Stimulated activated CD8-positive, alpha-beta memory T cell treated with anti-CD3 and anti-CD28 coated beads, Interleukin-15, amount 100 ng/mL, for 4 hours (primary cell): ENCODE measurements at places on chromosomes 7 and 10.

- no peak for DNase-seq
Measured at GRCh38 chr7:141495057-141495456, 56.2 kb upstream of the AGK start.

- DNase-seq: no peak
Measured at GRCh38 chr7:106465704-106466468, 181.1 kb upstream of the NAMPT start.

DNA sequence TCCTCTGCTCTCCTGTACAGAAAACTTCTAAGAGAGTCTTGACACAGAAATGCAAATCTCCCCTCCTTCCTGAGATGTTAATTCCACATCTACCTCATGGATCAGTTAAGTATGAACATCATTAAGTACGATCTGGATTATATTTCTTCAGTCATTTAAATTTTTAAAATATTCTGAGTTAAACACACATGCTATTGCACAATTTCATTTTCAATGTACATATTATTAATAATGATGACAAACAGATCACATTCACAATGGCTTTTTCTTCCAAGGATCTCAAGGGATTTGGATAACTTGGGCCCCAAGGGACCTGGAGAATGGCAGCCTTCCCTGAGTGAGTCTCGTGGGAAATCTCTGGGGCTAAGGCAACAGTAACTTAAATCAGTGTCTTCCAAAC is 16.2 kb downstream of the BEND7 start:
- no peak for DNase-seq

DNA sequence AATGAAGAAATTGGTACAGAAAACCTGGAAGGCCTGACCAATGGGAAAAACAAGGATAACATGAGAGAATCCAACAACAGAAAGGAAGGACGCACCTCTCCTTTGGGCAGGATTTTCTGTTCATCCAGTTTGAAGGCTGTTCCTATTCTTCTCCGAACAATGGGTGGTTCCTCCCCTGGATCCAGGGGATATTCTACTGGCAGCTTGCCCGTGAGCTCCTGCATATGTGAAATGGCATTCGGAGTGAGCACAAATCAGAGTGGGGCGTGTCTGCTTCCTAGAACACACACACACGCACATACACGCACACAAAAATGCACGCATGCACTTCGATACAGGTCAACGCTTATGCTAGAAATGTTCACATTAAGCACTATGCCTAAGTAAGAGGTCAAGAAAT is 83.5 kb downstream of the PRPF18 start:
- no peak for DNase-seq

- no peak for DNase-seq
Measured at GRCh38 chr7:87202705-87203104, 16.8 kb downstream of the TMEM243 start.

- DNase-seq: no peak
Measured at GRCh38 chr7:158601090-158601489, 13.5 kb upstream of the PTPRN2 start.

GRCh38 chr10:119299531-119299930 is 92.2 kb downstream of the GRK5 start:
- no peak for DNase-seq

DNA sequence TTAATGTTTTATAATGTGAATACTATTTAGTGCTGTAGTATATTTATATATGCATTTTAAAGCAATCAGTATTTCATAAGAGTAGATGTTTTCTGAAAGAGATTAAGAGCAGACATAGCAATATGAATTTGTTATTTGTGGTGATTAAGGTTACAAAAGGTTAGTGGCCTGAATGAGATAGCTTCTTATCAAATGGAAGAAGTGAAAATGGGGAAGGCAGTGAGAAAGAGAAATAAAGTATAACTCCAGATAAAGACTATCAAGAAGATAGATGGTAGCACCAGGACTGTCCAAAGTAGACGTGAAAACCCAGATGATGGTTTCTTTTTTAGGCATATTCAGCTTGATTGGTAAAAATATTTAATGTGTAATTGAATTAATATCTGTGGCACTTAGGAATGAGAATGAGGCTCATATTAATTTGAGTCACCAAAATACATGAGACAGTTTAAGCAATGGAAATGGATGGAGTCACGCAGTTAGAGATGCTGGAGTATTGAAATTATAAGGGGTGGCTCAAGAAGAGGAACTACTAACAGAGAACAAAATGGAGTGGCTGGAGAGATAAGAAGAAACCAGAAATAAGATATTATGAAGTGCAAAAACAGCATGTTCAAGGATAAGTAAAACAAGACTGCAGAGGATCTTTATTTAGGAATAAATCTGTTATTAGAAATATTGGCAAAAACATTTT is 288.0 kb upstream of the SEMA3C start:
- no peak for DNase-seq

- no peak for DNase-seq
Measured at GRCh38 chr7:389911-390601, 100.1 kb downstream of the FOXL3 start.

- no peak for DNase-seq
Measured at GRCh38 chr10:100184840-100185239, 989 bp downstream of the ERLIN1 start.

- DNase-seq: no peak
Measured at GRCh38 chr7:128945668-128946366, 8.1 kb downstream of the IRF5 start.

DNA sequence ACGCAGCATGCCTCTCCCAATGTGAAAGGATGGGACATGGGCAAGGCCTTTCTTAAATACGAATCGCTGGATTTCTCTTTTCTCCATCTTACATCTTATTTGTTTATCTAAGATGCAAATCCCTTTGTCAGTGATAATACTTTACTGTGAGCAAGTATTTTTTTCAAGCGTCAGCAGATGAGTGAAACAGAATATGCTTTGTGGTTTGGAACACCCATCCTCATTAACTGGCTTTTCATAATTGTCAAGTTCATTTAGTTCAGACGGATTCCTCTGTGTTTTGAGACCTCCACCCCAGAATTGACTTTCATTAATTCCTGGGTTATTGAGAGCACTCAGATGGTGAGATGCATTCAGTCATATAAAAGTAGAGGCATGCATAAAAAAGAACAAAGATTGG is 149.8 kb downstream of the NSUN6 start:
- DNase-seq: no peak

- no peak for DNase-seq
Measured at GRCh38 chr10:26172131-26172530, 44.4 kb upstream of the GAD2 start.

DNA sequence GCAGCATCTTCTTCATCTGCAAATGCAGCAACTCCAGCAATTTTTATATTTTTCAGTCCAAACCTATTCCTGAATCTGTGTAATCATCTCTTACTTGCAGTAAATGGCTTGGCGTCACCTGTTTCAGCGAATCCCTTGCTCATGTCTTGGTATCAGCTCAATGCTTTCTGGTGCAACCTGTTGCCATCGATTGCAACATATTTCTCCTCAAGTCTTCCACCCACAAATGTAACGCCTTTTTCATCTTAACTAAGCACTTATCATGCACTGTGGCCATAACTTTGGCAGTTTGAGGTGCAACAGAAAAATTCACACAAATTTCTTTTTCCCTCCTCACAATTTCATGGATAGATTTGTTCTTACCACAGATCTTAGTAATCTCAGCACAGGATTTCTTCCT is 168.3 kb downstream of the HERPUD2 start:
- no peak for DNase-seq

DNA sequence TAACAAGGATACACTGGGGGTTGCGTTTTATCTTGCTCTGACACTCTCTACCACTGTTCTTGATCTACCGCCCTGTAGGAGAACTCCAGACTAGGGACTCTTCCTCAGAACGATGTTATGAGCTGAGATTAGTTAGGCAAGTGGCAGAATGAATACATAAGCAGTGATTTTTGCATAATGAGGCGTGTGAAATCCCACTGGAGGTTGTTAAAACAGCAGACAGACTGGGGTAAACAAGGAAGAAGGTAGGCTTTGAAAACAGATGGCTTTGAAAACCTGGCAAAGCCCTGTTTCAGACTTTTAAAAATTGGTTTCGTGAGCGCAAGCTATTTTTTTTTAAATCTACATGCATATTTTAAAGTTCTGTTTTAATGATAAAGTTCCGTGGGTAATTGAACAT is 785.2 kb downstream of the TYW1 start:
- no peak for DNase-seq

DNA sequence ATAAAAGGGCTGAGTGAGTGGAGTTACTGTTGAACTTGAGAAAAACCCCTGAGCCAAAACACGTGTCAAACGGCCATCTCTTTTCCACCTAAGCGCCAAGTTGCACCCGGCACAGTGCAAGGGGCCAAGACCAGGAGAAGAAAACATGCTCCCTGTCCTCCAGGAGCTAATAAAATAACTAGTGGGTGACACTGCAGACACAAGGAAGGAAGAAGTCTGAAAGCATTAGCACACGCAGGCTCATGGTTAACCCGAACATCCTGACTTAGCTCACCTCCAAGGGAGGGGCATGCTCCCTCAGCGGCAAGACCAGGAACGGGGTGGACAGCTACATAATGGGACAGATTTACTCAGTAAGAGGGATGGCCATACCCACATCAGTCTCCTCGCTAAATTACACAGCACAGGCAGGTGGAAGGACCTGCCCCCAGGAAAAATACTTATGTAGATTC is 65.0 kb downstream of the PIP4K2A start:
- DNase-seq: no peak

DNA sequence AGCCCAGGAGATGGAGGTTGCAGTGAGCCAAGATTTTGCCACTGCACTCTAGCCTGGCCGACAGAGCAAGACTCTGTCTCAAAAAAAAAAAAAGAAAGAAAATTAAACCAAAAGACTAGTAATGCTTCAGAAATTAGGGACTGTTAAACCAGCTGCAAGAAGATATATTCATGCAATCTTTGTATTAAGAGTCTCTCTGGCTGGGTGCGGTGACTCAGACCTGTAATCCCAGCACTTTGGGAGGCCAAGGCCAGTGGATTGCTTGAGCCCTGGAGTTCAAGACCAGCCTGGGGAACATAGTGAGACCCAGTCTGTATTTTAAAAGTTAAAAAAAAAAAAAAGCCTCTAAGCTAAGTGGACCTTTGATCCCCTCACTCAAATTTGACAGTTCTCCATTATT is 2.5 kb upstream of the HNRNPF start:
- no peak for DNase-seq

DNA sequence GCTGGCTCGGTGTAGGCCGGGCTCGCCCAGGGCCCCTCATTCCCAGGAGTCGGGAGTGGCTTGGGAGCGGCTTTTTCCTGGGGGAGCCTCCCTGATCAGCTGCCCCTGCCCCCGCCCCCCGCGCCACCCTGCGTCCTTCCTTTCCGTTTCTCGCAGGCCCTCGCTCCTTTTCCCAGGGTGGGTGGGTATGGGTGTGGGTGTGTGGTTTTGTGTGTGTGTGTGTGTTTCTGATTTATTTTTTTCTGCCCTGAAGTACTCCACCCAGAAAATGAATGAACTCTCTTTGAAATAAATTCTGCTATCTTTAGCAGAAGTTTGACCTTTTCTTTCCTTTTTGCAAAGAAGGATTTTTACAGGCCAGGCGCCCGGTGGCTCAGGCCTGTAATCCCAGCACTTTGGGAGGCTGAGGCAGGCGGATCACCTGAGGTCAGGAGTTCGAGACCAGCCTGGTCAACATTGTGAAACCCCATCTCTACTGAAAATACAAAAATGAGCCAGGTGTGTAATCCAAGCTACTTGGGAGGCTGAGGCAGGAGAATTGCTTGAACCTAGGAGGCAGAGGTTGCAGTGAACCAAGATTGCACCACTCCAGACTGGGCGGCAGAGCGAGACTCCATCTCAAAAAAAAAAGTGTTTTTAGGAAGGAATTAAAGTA is 30.0 kb upstream of the AP5Z1 start:
- no peak for DNase-seq

- DNase-seq: no peak
Measured at GRCh38 chr7:98493030-98493778, 92.3 kb upstream of the BAIAP2L1 start.

- DNase-seq: no peak
Measured at GRCh38 chr10:122658356-122659049, 41.1 kb downstream of the C10orf120 start.

- no peak for DNase-seq
Measured at GRCh38 chr7:66265566-66265965, 60.4 kb downstream of the TPST1 start.

GRCh38 chr10:71546220-71546619 is 149.5 kb downstream of the CDH23 start:
- no peak for DNase-seq

- DNase-seq: no peak
Measured at GRCh38 chr10:30791197-30791611, 161.7 kb upstream of the LYZL2 start.

- DNase-seq: no peak
Measured at GRCh38 chr10:131819241-131820072, 81.4 kb upstream of the PPP2R2D start.
